ENCODE measurements at places on chromosomes 7 and 10.

- DNase-seq, result no peak
These were observed at the start of gene PAPSS2 for GRCh38 chr10:87659571-87660483. TSS of gene PAPSS2 (plus strand) at chr10:87659878. CDS start at chr10:87659982, 104 bp downstream.

DNA sequence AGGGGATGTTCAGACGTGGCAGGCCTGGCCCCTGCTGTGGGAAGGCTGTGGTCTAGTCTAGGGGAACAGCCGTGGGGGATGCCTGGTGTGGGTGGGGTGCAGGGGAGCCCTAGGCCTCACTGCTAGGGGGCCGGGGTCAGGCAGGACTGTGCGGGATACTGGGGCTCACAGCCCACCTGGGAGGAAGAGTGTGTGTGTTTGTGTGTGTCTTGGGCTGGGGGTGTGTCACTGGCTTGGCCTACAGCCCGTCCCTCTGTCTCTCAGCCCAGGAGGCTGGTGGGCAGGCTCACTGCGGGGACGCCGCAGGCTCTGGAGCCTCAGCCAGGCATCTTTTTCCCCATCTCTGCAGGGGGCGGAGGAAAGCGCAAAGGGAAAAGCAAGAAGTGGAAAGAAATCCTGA is 118.8 kb downstream of the GRK5 start:
- no peak for DNase-seq

DNA sequence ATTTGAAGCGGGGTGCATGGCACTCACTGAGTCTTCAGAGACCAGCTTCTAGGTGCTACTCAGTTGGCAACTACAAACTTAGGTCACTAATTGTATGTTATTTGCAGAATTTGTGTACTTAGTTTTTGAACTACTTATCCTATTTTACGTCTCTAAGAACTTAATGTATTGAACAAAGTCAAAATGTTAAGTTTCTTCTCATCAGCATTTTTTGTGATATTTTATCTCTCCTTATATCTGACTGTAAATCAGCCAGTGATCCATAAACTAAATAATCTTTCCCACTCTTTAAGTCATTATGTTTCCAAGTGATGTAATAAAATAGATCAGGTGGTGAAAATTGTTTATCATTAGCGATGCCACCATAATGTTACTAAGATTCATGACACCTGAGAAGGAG is 60.3 kb upstream of the TMEM248 start:
- DNase-seq, result no peak

GRCh38 chr7:97313900-97314299 is 196.4 kb downstream of the SDHAF3 start:
- no peak for DNase-seq

DNA sequence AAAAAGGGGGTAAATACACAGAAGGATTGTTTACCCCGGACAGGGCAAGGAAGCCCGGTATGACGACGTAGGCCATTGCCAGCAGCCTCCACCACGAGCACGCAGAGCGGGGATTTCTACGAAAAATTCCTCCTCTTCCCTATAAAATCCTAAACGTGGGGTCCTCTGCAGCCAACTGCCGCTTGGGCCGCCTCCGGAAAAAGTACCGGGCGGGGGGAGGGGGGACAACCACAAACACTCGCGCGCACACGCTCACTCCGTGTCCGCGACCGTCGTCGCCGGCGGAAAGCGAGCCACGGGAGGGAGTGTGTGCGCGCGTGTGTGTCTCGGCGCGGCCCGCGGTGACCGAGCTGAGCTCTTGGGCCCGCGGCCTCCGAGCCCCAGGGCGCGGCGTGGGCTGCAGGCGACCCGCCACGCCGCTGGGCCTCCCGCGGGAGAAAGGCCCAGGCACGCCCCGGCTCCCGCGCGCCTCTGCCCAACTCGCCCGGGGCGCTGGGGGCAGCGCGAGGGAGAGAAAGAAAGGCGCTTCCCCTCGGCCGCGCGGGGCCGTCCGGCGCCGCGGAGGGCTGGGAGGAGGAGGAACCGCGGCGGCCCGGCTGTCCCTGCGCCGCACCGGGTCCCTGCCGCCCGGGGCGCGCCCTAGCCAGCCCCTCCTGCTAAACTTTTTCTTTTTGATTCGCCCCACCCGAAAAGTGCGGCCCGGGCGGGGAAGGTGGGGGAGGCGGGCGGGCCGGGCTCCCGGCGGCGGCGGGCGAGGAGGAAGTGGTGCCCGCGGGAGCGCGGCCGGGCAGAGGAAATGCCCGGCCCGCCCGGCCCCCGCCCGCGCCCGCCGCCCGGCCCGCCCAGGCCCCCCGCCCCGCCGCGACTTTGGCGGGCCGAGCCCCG is 1.5 kb downstream of the CTBP2 start:
- no peak for DNase-seq

GRCh38 chr7:129343099-129343700 is 91.0 kb upstream of the STRIP2 start:
- no peak for DNase-seq

- no peak for DNase-seq
These were observed 23.1 kb downstream of the DNAJB9 start for GRCh38 chr7:108592646-108593201.

GRCh38 chr10:73084209-73084608 is 12.5 kb downstream of the P4HA1 start:
- no peak for DNase-seq

DNA sequence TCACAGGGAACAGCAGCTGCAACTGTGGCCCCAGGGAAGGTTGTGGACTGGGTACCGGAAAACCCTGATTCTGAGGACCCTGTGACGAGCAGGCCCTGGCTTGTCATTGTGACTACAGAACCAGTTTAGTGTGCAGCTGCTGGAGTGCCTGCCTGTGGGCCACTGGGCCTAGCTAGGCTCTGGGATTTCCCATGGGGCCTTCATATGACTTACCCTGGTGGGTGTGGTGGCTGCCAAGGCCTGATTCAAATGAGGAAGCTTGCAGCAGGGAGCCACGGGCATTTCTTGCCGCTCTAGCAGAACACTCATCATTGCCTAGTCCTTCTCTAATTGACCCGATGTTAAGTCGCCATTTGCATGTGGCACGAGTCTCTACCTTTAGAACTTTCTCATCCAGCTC is 14.7 kb upstream of the CAMK2G start:
- no peak for DNase-seq

DNA sequence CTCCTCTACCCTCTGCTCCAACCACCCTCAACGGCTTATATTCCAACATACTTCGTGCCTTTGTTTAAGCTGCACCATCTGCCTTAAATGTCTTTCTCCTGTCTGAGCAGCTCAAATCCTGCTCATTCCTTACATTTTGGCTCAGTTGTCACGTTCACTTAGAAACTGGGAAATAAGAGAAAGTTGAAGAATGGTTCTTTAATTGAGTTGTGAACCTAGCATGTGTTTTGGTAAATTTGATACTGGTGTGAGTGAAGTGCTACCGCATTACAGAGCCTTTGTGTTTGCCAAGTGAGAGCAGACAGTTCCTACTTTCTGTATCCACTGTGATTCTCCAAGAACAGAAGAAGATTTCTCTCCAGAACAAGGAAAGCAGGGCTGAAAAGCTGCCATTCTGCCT is 54.3 kb downstream of the EPDR1 start:
- no peak for DNase-seq

- DNase-seq, result peak; percentile 40
These were observed 11.8 kb downstream of the NT5C3A start for GRCh38 chr7:33050535-33051318.
